Kidney capillary endothelial cell (primary cell): ENCODE measurements at places on chromosomes 7 and 10.

DNA sequence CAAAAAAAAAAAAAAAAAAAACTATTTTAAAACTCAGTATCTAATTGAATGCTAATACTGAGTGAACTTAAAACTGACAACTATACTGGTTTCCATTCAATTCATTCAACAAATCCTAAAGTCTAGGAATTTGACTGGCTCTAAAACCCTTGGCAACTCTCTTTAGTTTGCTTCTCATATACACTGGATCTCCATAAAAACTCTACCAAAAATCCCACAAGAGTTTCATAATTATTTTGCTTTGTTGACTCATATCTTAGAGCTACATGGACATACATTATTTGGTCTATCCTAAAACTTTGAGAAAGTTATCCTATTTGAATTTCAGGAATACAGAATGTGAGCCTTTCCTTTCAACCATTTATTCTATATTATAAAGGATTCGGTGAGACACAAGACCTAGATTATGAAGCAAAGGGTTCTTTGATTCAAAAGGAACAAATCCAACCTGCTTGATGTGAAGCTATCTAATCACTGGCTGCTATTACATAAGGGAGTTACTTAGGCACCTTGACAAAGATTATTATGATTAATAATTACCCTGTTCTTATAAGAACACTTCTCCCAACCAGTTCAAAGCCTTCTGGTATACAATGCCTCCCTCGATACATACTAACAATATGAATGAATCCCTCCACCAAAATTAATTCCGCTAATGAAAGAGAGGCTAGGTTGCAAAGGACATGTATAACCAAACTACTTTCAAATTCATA is 15.8 kb upstream of the KMT2E start:
- no peak for DNase-seq

DNA sequence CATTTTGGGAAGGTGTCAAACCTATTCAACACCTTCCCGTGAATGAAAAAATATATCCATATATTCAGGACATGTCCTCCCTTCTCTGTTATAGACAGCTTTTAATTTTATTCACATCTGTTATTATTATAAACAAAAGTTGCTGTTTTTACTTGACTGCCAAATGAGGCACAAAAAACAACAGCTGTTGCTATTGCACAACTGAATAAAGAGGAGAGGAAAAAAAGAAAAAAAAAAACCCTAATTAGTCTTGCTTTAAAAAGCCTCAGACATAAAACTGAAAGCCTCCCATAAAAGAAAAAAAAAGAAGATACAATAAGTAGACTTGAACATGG is 153.4 kb downstream of the BMPER start:
- no peak for DNase-seq

GRCh38 chr10:29183301-29183945 is 105.4 kb upstream of the LYZL1 start:
- no peak for DNase-seq

DNA sequence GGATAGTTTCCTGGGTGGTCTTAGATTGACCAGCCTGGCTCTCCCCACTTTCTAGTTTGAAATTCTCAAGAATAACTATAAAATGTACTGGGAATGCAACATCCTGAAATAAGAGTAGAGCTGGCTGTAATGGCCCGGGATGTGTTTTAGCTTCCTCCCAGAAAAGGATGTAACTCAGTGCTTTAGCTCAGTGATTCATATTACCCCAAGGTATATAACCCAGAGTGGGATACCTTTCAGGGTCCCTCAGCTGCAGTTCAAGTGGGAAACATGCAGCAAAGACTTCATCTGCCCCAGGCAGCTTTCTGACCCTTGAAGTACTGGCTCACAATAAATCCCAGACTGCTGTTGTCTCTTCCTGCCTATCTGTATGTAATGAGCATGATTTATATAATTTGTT is 666.7 kb upstream of the KCND2 start:
- no peak for DNase-seq

DNA sequence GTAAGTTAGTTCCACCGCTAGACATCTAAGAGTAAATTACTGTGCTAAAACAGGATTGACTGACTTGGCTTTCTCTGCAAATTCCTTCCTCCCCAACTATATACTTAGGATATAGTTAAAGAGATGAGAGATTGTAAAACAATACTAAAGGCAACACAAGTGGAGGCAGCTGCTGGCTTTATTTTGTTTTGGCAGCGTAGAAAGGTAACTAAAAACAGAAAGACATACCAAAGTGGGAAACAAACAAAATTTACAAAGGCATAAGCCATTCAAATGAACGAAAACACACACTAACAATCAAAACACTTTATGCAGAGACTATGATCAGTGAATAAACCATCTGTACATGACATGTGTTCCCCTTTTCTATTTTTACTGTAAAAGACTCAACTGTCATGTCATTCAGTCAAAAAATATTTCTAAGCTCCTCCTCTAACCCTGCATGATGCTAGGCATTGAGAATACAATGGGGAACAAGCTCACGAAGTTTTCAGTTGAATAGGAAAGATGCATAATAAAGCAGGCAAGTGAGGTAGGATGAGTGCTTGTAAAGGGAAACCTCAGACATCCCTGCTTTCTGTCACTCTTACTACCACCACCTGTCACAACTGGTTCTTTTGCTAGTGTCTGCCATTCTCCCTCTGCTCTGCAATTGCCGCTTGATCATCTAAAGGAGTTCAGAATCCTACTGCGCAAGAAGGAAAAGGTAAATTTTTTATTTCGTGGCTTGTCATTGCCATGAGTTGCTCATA is 64.2 kb upstream of the COL1A2 start:
- DNase-seq: no peak

DNA sequence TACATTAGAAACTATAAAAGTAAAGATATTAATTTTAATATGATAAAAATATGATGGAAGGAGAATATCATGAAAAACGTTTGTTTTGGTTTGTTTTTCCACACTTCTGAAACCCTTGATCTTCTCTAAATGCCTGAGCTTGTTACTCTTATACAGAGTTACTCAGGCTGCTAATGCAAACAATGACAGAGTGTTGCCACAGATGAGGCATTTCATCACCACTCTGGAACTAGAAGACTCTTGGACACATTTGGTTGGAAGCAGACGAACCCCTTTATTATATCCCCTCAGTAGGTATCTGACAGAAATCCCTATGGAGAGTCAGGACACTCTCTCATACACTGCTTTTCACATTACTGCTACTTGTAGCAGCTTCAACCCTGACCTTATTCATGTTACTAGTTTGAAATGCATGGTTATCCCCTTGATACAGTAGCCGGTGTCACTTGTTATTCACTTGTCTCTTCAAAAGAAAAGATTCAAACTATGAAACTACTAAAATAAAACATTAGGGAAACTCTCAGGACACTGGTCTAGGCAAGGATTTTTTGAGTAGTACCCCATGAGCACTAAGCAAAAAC is 66.9 kb downstream of the SEMA3C start:
- DNase-seq: no peak

- DNase-seq: peak; percentile 26
Observed at GRCh38 chr10:124289851-124290795, 128.6 kb downstream of the OAT start.

- DNase-seq: no peak
Observed at GRCh38 chr7:2540641-2541051, 14.7 kb downstream of the BRAT1 start.

DNA sequence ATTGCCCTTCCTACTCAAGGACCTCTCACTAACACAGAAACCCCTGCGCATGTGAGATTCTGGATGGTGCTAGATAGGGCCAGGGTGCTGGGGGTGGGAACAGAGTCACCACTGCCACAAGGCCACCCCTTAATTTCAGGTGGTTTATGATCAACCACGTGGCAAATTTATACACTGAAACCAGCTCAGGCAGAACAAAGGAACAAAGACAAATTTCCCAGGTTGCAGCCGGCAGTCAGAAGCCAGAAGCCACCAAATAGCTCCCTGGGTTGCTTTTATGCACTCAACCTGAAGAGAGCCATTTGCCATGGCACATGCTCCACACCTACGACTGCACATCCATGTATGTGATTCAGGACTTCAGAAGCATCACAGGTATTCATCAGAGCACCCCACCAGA is 2.5 kb downstream of the VOPP1 start:
- no peak for DNase-seq

- DNase-seq: peak; percentile 58
Observed at GRCh38 chr10:15744217-15744865, 24.6 kb upstream of the ITGA8 start.

- DNase-seq: no peak
Observed at GRCh38 chr7:107560898-107561516, 2.7 kb downstream of the COG5 start.

GRCh38 chr7:30899630-30900029 is 12.0 kb upstream of the AQP1 start:
- no peak for DNase-seq

- no peak for DNase-seq
Observed at GRCh38 chr7:112121318-112121717, 84.9 kb downstream of the DOCK4 start.

GRCh38 chr7:33806298-33807154 is 98.8 kb upstream of the BMPER start:
- DNase-seq: no peak

DNA sequence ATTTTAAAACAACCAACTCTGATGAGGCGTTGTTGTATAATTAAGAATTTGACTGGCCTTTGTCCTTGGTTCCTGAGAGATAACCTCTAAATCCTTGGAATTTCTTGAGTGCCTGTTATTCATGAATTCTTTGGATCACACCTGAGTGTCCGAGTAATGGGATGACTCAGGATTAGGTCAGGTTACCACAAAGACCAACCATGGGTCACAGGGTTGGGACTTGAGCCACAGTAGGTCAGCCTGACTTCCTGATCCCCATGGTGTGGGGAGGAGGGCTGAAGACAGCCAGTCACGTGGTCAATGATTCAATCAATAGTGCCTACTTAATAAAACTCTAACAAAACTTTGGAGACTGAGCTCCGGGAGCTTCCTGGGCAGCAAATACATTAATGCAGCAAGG is 192.5 kb downstream of the GFRA1 start:
- DNase-seq: peak; percentile 16

- DNase-seq: peak; percentile 93
Observed at GRCh38 chr10:110535958-110536891, 31.3 kb upstream of the SMC3 start.

DNA sequence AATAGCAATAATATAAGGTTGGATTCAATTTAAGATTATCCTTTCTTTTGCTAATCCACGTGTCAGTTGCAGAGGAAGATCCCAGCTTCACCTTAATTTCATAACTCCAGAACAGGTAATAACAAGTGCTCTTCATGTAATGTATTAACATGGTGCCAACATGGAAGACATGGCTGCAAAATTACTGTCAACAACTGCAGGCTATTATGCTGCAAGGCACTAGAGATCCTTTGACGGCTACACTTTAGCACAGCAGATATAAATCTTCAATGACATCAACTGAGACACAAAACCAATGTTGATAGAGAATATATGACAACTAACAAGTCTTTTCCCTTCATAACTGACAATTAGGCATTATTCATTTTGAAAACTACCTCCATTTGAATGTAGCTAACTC is 96.1 kb downstream of the RNF133 start:
- no peak for DNase-seq

DNA sequence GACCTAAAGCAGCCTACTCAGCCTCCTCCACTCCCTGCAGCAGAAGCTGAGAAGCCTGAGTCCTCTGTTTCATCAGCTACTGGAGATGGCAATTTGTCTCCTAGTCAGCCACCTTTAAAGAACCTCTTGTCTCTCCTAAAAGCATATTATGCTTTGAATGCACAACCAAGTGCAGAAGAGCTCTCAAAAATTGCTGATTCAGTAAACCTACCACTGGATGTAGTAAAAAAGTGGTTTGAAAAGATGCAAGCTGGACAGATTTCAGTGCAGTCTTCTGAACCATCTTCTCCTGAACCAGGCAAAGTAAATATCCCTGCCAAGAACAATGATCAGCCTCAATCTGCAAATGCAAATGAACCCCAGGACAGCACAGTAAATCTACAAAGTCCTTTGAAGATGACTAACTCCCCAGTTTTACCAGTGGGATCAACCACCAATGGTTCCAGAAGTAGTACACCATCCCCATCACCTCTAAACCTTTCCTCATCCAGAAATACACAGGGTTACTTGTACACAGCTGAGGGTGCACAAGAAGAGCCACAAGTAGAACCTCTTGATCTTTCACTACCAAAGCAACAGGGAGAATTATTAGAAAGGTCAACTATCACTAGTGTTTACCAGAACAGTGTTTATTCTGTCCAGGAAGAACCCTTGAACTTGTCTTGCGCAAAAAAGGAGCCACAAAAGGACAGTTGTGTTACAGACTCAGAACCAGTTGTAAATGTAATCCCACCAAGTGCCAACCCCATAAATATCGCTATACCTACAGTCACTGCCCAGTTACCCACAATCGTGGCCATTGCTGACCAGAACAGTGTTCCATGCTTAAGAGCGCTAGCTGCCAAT is 202.2 kb downstream of the ZEB1 start:
- no peak for DNase-seq

GRCh38 chr7:12783421-12784095 is 96.1 kb downstream of the ARL4A start:
- no peak for DNase-seq

GRCh38 chr10:78687626-78688025 is 381.1 kb upstream of the ZMIZ1 start:
- no peak for DNase-seq
